ENCODE measurements at places on chromosomes 12 and 14.

GRCh38 chr12:69497308-69498026 lies 27.3 kb downstream of the FRS2 start:
- DNase-seq: no peak

- DNase-seq: no peak
These were observed at the start of gene TEAD4 for GRCh38 chr12:2959192-2959504. Gene TEAD4 (plus strand): TSS chr12:2959397.

DNA sequence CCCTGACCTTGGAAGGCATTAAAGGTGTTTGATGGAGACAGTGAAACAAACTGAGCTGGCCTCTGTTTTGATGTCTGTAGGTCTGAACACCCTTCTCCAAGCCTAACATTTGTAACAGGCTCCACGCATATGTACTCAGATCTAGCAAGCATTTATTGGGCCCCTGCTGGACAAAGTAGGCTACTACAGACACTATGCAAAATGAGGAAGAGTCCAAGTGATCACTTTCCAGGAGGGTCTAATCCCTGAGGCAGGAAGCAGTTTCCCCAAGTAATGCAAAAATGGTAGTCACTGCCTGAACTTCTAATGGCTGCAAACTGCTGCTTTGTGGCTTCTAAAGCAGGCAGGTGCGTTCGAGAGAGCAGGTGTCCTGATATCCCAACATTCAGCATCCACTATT lies 405.8 kb downstream of the MED13L start:
- DNase-seq: no peak

GRCh38 chr12:59867689-59868088 lies 271.9 kb downstream of the SLC16A7 start:
- DNase-seq: no peak

DNA sequence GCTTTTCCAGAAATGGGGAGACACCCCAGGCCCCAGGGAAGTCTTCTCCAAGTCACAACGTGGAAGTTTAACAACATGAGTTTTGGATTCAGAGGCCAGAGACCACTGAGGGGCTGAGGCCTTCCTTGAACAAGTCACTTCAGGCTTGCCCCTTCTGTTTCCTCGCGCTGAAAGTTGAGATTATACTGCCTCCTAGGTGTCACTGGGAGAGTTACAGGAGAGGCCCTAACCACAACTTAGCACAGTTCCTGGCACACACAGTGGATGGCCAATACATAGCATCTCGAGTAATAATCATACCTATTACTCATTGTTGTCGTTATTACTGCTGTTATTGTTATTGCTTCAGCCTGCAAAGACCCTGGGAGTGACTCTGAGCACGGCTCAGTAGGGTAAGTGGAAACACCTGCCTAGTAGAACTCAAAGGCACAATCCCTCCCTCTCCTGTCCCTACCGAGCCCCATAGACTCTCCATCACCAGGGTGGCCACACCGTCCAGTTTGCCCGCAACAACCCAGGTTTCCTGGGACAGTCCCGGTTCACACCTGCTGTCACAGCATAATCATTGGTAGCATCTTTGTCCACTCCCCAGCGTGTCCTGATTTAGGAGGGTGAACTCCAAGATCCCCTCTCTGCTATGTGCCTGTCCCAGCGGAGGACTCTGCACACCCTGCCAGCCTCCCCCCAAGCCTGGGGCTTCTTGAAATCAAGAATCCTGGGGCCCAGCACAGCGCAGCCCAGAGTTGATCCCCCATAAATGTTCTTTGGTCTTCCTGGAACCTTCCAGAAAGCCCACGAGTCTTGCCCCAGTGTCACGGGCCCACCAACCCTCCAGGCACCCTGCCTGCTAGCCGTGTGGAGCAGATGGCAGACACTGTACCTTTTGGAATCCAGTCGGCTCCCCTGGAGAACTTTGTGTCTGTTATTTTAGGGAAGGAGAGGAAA lies 85.0 kb downstream of the SYNE3 start:
- no peak for DNase-seq

All from activated CD8-positive, alpha-beta memory T cell treated with anti-CD3 and anti-CD28 coated beads for 1 hour (primary cell).